ENCODE measurements at places on chromosomes 4 and X. TPM values are rescaled to one million over a fixed set of nuclear protein-coding genes. Genes with fewer than 3 reads are reported as not detected.

The DAPP1 gene
- not detected for total RNA-seq

The SPACA5 gene
- not detected for total RNA-seq

The MAGEA4 gene
- total RNA-seq, result not detected

The NEIL3 gene
- 21.3 TPM for total RNA-seq

The AFF1 gene
- total RNA-seq, result 29.0 TPM

The NSG1 gene
- 17.9 TPM for total RNA-seq

The CSAG1 gene
- not detected for total RNA-seq

The FANCB gene
- 17.7 TPM for total RNA-seq

DNA sequence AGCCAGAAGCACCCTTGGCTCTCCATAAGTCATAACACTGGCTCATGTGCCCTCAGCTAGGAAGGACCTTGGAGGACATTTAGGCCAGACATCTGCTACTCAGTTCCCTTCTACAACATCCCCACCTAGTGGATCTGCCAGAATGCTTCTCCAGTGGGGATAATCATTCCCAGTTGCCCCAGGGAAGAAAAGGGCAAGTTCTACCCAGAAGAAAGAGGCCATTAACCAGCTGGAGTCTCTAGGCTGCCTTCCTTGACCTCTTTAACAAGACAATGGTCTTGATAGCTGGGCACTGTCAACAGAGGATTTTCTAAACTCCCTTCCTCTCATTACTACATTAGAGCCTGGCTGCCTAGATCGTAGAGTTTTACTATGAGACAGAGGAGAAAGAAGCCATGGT lies 42.0 kb downstream of the LGI2 start:
- H3K27me3 ChIP-seq, result no peaks in the 10 kb centered on the region
- no peak overlapping the region for H3K4me3 ChIP-seq
- peak; percentile 61 for DNase-seq
- H3K27ac ChIP-seq, result no peak overlapping the region
- no peaks in the 10 kb centered on the region for H3K36me3 ChIP-seq

GRCh38 chrX:73830489-73831414 lies 267.8 kb downstream of the CHIC1 start:
- no peaks in the 10 kb centered on the region for H3K36me3 ChIP-seq
- DNase-seq, result no peak
- no peak overlapping the region for H3K27ac ChIP-seq
- no peaks in the 10 kb centered on the region for H3K4me1 ChIP-seq

- no peak for DNase-seq
- H3K27me3 ChIP-seq, result no peaks in the 10 kb centered on the region
- H3K36me3 ChIP-seq, result no peaks in the 10 kb centered on the region
- H3K4me3 ChIP-seq, result no peak overlapping the region
Measured at GRCh38 chr4:176999935-177000543, 207.3 kb upstream of the VEGFC start.

GRCh38 chr4:38149997-38150671 lies 189.9 kb downstream of the PTTG2 start:
- no peak overlapping the region for H3K27ac ChIP-seq
- no peaks in the 10 kb centered on the region for H3K27me3 ChIP-seq
- H3K4me3 ChIP-seq, result no peak overlapping the region
- peaks cover 9% of the 10 kb centered on the region for H3K4me1 ChIP-seq
- no peak for DNase-seq

DNA sequence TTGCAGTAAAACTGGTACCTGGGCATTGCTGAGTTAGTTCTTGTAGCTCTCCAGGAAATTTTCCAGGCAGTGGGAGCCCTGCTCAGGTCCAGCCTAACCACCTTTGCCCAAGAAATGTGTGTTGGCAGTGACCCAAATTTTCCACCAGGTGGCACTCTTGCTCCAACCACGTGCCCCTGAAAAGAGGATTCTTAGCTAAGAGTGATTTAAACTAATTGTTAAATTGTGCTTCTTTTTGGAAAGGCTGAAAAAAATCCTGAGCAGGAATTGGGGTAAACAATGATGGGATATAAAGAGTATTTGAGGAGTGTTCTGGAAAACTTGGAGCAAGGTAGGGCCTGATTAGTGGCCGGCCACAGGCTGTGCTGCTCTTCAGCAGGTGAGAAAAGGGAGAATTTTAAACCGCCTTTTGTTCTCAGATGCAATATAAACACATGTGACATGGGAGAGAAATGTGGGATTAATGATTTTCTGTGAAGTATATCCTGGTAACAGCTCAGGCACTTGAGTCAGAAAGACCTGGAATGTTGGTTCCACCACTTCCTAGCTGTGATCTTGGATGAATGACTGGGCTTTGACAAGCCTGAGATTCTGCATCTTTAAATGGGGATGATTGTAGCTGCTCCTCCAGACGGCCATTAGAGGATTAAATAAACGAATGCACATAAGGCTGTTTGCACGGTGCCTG lies 219.6 kb downstream of the PTTG2 start:
- no peaks in the 10 kb centered on the region for H3K27me3 ChIP-seq
- H3K4me1 ChIP-seq, result peaks cover 4% of the 10 kb centered on the region
- no peak overlapping the region for H3K27ac ChIP-seq
- H3K36me3 ChIP-seq, result no peaks in the 10 kb centered on the region
- DNase-seq, result peak; percentile 75
- no peak overlapping the region for H3K4me3 ChIP-seq

GRCh38 chr4:11487139-11487538 lies 58.4 kb upstream of the HS3ST1 start:
- DNase-seq, result no peak
- H3K36me3 ChIP-seq, result no peaks in the 10 kb centered on the region
- H3K4me1 ChIP-seq, result no peaks in the 10 kb centered on the region

- H3K4me3 ChIP-seq, result no peak overlapping the region
- no peak overlapping the region for H3K27ac ChIP-seq
- DNase-seq, result no peak
- no peaks in the 10 kb centered on the region for H3K36me3 ChIP-seq
- H3K4me1 ChIP-seq, result peaks cover 3% of the 10 kb centered on the region
Measured at GRCh38 chr4:89781321-89781720, 55.6 kb downstream of the SNCA start.

GRCh38 chr4:43402393-43402792 lies 509.9 kb downstream of the GRXCR1 start:
- H3K27ac ChIP-seq, result no peak overlapping the region
- H3K36me3 ChIP-seq, result no peaks in the 10 kb centered on the region
- no peak for DNase-seq
- H3K4me1 ChIP-seq, result no peaks in the 10 kb centered on the region
- H3K4me3 ChIP-seq, result no peak overlapping the region
- no peaks in the 10 kb centered on the region for H3K27me3 ChIP-seq

- no peak overlapping the region for H3K27ac ChIP-seq
- H3K36me3 ChIP-seq, result no peaks in the 10 kb centered on the region
- DNase-seq, result no peak
- no peaks in the 10 kb centered on the region for H3K27me3 ChIP-seq
Measured at GRCh38 chr4:184267206-184267608, 49.5 kb upstream of the ENPP6 start.

GRCh38 chrX:47047989-47048388 lies 30.3 kb upstream of the RGN start:
- no peaks in the 10 kb centered on the region for H3K4me1 ChIP-seq
- H3K27ac ChIP-seq, result no peak overlapping the region
- H3K4me3 ChIP-seq, result no peak overlapping the region

DNA sequence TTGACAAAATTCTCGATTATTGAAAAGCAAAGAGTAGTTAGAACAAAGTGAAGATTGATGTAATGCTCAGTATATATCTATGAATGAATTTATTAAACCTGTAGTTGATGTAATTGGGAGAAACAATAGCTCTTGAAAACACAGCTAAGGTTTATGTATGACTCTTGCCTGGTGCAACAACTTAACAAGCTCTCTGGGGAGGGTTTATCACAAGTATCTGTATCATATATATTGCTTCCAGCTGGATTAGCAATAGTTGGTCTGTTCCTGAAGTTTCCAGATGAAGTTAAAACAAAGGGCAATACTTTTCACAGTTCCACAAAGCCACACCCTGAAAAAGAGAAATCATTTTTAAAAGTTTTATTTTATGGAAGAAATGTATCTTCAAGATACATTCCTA lies 91.4 kb downstream of the ARSJ start:
- H3K36me3 ChIP-seq, result no peaks in the 10 kb centered on the region
- no peak for DNase-seq
- H3K4me1 ChIP-seq, result no peaks in the 10 kb centered on the region
- H3K27ac ChIP-seq, result no peak overlapping the region
- H3K27me3 ChIP-seq, result no peaks in the 10 kb centered on the region
- no peak overlapping the region for H3K4me3 ChIP-seq

DNA sequence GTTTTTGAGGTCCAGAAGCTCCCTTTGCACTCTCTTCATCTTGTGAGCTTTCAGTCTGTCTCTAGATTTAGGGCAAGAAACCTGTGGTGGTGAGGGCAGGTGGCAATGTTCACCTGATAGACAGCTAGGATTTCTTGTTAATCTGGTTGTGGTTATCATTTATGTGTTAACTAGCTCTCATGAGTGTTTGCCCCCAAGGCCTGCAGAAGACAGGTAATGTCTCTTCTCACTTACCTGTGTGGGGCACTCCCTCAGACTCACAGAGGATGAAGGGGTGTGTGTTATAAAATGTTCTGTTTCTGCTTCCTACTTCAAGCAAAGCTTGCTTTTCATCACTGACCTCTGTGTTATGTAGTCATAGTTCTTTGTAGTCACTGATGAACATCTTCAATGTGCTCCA lies 17.8 kb downstream of the EGF start:
- no peaks in the 10 kb centered on the region for H3K36me3 ChIP-seq
- no peak for DNase-seq
- H3K4me1 ChIP-seq, result peaks cover 10% of the 10 kb centered on the region
- no peak overlapping the region for H3K4me3 ChIP-seq

DNA sequence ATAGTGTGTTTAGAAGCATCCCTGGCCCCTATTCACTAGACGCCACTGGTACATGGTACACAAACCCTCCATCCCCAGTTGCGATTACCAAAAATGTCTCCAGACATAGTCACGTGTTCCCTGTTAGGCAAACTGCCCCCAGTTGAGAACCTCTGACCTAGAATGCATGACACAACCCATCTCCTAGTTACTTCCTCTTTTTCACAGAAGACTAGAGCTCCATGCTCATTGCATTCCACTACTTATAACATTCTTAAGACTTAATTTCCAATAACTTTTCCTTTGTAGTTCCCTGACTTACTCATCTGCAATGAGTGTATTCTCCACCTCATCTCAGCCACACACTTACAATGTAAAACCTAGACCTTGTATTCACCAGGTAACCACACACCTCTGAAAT lies 68.6 kb downstream of the PRSS12 start:
- H3K27me3 ChIP-seq, result no peaks in the 10 kb centered on the region
- DNase-seq, result no peak
- H3K36me3 ChIP-seq, result no peaks in the 10 kb centered on the region
- peaks cover 17% of the 10 kb centered on the region for H3K4me1 ChIP-seq

- peaks cover 12% of the 10 kb centered on the region for H3K4me1 ChIP-seq
- DNase-seq, result no peak
- H3K4me3 ChIP-seq, result no peak overlapping the region
- no peak overlapping the region for H3K27ac ChIP-seq
Measured at GRCh38 chr4:159111416-159111815, 8.5 kb downstream of the RAPGEF2 start.

- H3K4me1 ChIP-seq, result peaks cover 31% of the 10 kb centered on the region
- no peaks in the 10 kb centered on the region for H3K36me3 ChIP-seq
- H3K27me3 ChIP-seq, result no peaks in the 10 kb centered on the region
- no peak overlapping the region for H3K27ac ChIP-seq
- H3K4me3 ChIP-seq, result no peak overlapping the region
Measured at GRCh38 chrX:73847100-73847499, 284.1 kb downstream of the CHIC1 start.

- peaks cover 11% of the 10 kb centered on the region for H3K4me1 ChIP-seq
- H3K36me3 ChIP-seq, result no peaks in the 10 kb centered on the region
- H3K27ac ChIP-seq, result no peak overlapping the region
- H3K27me3 ChIP-seq, result no peaks in the 10 kb centered on the region
- H3K4me3 ChIP-seq, result no peak overlapping the region
Measured at GRCh38 chr4:1716065-1716945, 4.2 kb upstream of the SLBP start.

DNA sequence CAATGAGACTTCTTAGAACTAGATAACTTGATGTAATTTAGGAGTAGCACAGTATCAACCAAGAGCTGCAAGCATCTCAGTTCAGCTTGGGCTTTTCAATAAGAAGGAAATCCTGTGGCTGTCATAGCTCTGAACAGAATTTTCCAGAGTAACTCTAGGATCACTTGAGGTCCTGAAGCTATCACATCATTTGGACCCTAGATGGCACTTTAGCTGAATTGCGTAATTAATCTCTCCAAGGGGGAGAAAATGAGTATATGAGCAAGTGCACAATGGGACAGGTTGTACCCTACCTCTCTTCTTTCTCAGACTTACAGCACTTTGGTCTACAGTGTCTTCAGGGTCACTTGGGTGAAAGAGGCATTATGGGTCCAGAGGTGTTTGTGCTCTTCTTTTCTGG lies 45.2 kb downstream of the SLC4A4 start:
- H3K36me3 ChIP-seq, result no peaks in the 10 kb centered on the region
- no peak for DNase-seq
- no peak overlapping the region for H3K4me3 ChIP-seq

- no peaks in the 10 kb centered on the region for H3K36me3 ChIP-seq
- DNase-seq, result no peak
- H3K4me3 ChIP-seq, result no peak overlapping the region
- H3K27me3 ChIP-seq, result no peaks in the 10 kb centered on the region
- H3K4me1 ChIP-seq, result peaks cover 34% of the 10 kb centered on the region
- H3K27ac ChIP-seq, result no peak overlapping the region
Measured at GRCh38 chr4:184451726-184452125, 22.6 kb downstream of the IRF2 start.

DNA sequence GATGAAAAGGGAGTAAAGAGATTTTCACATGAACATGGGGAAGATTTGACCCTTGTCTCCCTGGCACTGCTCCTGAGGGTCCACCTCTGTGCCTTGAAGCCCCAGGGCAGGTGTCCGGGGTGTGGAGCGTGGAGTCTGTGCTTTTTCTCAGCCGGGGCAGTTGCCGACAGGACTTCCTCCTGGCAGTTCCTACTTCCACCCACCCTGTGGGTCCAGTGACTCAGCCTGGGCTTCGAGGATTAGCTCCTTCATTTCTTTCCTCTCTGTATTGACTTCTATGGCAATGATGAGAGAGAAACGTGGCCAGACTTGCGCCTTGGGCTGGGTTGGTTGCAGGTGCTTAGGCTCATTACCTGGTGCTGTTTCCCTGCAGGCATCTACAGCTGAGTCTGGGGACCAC lies 35.9 kb upstream of the CLCN4 start:
- no peaks in the 10 kb centered on the region for H3K27me3 ChIP-seq
- H3K27ac ChIP-seq, result no peak overlapping the region
- H3K36me3 ChIP-seq, result peaks cover 5% of the 10 kb centered on the region
- no peak for DNase-seq
- H3K4me1 ChIP-seq, result no peaks in the 10 kb centered on the region
- H3K4me3 ChIP-seq, result no peak overlapping the region

GRCh38 chr4:26885912-26886274 lies 25.3 kb downstream of the STIM2 start:
- H3K36me3 ChIP-seq, result no peaks in the 10 kb centered on the region
- peaks cover 3% of the 10 kb centered on the region for H3K4me1 ChIP-seq
- no peaks in the 10 kb centered on the region for H3K27me3 ChIP-seq
- H3K4me3 ChIP-seq, result no peak overlapping the region
- no peak overlapping the region for H3K27ac ChIP-seq

DNA sequence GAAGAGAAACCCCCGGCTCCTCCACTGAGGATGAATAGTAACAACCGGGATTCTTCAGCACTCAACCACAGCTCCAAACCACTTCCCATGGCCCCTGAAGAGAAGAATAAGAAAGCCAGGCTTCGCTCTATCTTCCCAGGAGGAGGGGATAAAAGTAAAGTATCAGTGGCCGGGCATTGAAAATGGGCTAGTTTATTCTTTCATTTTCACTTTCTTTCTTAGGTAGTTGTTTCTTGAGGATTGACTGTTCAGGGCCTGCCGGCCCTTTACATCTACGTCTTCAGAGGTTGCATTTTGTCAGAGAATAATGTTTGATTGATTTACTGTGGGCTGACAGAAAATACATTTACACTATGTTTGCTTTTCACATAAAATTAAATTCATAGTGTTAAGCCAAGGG lies 27.1 kb downstream of the PAK3 start:
- no peak for DNase-seq
- H3K27me3 ChIP-seq, result no peaks in the 10 kb centered on the region
- no peaks in the 10 kb centered on the region for H3K36me3 ChIP-seq
- H3K27ac ChIP-seq, result no peak overlapping the region
- H3K4me3 ChIP-seq, result no peak overlapping the region

Measured in neural progenitor cell (in vitro differentiated cells).